ENCODE measurements at places on chromosomes 7 and 10. TPM values are rescaled to one million over a fixed set of nuclear protein-coding genes. Genes with fewer than 3 reads are reported as not detected.

The VWA2 gene
- total RNA-seq: not detected

The CTTNBP2 gene
- total RNA-seq: 0.63 TPM

The ADCY1 gene
- 0.51 TPM for total RNA-seq

The ZNF248 gene
- total RNA-seq: 4.5 TPM

The CLDN3 gene
- 0.26 TPM for total RNA-seq

The ANKRD7 gene
- 0.13 TPM for total RNA-seq

The CYP3A4 gene
- total RNA-seq: not detected

The TCAF2 gene
- total RNA-seq: 7.3 TPM

The CYP3A7 gene
- not detected for total RNA-seq

The HOXA11 gene
- 0.13 TPM for total RNA-seq

DNA sequence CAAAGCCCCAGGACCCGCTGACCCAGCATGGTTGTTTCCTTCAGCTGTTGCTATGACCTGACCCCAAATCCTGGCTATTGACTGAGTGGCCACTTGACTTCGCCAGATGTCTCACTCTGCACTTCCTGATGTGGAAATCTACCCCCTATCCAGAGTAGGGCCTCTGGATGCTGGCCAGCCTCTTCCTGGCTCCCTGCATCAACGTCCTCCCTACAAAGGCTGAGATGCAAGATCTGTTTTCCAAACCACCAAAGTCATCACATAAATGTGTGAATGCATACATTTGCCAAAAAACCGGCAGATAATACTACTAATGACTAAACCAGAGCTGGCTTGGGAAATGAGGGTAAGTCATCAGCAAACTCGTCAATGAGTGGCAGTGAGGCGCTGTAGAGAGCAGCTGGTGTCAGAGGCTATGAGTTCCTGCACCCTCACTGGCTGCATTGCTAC lies 70.4 kb downstream of the PYROXD2 start:
- peak; percentile 77 for DNase-seq

DNA sequence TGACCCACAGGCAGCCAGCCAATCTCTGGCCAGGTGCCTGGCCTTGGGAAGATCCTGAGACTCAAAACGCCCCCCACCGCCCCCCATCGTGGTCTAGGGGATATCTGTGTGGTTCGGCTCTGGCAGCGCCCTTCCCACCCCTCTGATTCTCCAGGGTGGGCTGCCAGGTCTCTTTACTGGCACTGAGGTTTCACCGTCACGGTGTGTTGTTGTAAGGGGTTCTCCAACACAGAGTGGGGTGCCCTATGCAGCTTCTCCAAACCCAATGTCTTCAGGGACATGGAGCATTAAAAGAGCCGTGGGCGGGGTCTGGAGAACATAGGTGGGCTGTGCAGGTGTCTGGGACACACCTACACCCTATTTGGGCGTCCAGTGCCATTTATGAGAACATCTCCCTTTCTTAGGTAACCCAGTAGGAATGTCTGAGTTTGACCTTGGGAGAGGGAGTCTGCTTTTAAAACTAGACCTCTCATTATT lies 1.5 kb downstream of the MAFK start:
- no peak for DNase-seq

DNA sequence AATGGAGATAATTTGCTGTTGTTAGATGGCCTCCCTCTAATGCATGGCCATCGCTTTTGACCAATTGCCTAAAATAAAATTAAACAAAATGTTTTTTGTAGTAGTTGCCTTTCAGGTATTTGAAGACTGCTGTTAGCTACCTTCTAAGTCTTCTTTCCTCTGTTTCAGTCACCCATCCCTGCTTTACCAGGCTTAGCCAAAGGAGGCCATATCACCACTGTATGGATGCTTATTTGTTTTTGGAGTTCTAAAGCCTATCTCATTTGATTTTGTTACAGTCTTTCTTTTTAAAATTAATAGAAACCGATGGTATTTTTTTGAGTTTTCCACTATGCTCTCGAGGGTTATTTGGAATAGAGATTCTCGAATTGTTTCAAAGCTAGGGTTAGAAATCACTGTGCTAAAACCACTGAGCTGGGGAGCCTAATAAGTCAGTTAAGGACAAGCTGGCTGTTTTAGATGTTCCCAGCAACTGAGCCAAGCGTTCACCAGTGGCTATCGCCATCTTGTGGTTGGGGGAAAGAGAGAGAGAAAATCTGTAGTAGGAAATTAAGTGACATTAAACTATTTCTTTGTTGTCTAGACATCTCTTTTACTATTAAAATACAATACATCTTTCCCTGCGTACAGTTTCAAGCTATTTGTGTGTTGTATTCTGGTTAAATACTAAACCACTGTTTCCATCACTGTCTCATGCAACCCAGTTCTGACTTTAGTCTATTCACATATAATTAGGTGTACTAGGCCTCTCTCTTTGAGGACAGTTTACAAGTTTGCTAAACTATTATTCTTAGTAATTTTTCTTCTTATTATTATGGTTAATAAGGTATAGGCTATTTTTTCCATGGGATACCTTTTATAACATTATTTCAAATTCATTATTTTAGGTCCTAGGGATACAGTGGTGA lies 52.2 kb downstream of the GPR158 start:
- DNase-seq: peak; percentile 23

- DNase-seq: no peak
Observed at GRCh38 chr7:139791316-139791715, 13.5 kb upstream of the HIPK2 start.

DNA sequence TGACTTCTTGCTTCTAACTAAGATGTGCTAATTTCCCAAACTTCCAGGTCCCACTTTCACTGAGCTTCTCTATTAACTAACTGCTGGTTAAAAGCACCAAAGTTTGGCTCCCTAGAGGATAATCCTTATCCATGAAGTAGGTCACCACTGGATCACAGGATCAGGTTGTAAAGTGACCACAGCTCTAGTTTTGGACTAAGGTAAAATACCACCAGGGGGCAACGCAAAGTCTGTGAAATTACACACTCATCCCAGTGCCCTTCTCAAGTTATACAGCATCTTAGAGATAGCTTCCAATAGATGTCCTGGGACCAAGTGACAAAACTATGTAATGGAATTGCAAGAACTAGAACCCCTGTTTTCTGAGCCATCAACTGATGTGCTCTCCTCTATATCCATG lies 116.4 kb upstream of the ASAH2 start:
- peak; percentile 27 for DNase-seq

GRCh38 chr7:99021941-99022560 lies 121.9 kb downstream of the SMURF1 start:
- DNase-seq: no peak

DNA sequence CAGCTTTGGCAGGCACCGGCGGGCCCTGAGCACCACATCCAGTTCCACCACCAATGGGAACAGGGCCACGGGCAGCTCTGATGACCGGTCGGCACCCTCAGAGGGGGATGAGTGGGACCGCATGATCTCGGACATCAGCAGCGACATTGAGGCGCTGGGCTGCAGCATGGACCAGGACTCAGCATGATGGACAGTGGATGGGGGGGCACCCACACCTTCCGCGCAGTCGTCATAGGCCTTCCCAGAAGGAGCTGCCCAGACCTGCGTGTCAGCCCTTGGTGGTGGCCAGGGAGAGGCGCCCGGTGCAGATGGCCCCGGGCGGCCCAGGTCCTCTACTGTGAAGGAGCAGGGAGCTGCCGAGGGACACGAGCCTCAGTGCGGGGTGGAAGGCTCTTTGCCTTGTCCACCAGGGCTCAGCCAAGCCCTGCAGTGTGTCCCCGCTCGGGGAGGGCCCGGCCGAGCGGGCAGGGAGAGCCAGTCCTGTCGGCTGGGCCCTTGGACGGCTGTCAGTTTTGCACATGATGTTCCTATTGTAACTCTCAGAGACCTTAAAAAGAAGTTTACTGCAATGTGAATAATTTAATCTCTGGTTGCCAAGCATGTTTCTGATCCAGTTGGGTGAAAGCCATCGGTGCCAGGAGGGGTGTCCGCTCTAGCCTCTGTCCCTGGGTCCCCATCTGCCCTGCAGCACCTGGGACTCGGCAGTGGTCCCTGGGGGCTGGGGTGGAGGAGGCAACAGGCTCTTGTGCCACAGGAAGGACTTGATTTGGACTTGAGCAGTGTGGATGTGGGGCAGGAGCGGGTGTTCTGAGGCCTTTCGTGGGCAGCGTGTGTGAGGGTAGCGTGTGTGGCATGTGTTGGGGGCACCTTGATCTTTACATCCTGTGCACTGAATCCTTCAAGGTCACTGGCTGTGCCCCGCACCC lies 12.6 kb downstream of the NACAD start:
- DNase-seq: no peak

DNA sequence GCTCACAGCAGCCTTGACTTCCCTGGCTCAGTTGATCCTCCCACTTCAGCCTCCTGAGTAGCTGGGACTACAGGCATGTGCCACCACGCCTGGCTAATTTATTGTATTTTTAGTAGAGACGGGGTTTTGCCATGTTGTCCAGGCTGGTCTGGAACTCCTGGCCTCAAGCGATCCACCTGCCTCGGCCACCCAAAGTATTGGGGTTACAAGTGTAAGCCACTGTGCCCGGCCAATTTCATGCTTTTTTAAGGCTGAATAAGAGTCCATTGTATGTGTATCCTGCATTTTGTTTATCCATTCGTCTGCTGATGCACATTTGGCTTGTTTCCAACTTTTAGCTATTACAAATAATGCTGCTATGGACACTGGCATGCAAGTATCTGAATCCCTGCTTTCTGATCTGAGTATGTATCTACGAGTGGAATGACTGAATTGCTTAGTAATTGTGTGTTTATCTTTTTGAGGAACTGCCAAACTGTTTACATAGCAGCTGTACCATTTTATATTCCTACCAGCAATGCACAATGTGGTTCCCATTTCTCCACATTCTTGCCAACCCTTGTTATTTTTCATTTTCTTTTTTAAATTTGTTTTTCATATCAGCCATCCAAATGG lies 37.3 kb upstream of the TPST1 start:
- peak; percentile 52 for DNase-seq

- no peak for DNase-seq
Observed at GRCh38 chr10:58618158-58618676, 105.5 kb downstream of the BICC1 start.

GRCh38 chr7:159066816-159067575 lies 77.7 kb downstream of the VIPR2 start:
- no peak for DNase-seq

DNA sequence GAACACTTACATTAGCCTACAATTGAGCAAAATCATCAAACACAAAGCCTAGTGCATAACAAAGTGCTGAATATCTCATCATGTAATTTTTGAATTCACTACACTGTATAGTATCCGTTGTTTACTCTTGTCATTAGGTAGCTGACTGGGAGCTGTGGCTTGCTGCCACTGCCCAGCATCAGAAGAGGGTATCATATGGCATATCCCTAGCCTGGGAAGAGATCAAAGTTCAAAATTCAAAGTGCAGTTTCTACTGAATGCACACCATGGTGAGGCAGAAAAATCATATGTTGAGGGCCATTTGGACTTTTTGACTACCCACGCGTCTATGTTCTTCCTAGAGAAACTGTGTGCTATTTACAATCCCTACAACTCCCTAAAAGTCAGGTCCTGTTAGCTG lies 7.5 kb upstream of the ZC3HAV1 start:
- no peak for DNase-seq

DNA sequence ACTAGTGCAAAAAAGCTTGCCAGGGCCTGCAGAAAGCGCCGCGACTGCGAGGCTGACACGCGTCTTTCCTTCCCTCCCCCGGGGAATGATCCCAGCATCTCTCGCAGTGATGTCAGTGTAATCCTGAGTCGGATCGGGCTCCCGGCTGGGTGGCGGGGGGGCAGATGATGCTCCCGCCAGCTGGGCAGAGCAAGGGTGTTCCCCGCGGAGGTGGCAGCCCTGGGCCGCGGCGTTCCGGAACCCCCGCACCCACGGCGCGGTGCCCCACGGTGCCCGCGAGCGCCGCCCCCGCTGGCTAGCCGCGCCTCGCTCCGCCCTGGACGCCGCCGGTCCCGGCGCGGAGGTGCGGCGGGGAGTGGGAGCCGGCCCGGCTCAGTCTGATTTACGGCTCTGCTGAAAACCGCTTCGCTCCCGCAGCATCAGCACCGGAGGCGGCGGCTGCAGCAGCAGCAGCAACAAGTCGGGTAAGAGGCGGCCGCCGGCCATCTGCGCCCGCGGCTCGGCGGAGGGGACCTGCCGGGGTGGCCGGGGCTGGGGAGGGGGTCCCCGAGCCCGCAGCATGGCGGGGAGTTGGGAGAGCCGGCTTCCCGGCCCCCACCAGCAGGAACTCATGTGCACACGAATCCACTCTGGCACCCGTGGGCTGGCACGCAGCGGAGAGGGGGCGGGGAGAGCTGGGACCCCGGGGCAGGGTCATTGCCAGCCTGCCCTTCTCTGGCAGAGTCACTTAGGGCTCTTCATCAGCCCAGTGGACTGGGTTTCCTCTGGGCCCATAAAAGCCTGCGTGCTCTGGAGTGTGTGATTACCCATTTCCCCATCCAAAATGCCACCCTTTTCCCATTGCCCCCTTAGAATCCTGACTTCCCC lies at the start of gene ZNF365:
Gene ZNF365, plus strand, starts transcription at position 375 of the 867 bp plus-strand sequence. CDS start 1,825 bp downstream, outside the sequence.
- peak; percentile 2 for DNase-seq

DNA sequence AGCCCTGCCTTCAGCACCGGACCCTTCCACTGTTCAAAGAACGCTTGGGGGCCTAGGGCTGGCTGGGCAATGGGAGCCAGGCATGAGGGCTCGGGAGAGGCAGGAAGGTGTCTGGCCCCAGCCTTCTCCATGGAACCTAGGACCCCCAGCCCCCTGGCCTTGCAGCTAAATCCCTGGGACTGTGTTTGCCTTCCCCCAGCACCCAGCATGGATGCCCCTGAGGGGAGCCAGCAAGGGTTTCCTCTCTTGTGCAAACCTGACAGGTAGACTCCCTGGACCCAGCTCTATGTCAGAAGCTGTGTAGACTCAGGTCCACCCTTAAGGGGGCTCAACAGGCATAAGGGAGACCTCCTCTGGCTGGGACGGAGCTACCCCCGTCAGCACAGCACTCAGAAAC lies 288.0 kb downstream of the GRID1 start:
- DNase-seq: no peak

DNA sequence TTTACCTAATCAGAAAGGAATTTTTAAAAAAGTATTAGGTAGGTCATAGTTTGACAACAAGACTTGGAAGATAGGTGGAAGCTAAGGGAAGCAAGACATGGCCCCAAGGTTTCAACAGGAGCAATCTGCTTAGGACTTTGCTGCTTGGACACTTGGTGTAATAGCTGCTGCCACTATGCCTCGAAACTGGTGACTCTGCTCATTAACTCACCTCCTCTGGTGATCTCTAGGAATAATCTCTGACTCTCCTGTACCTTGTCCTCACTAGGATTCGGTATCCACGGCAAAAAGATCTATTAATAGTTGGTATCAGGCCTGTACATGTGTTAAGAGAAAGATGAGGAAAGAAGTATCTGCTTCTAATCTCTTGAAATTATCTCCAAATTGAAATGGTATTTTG lies 53.1 kb downstream of the PTEN start:
- no peak for DNase-seq

GRCh38 chr7:68969571-68969970 lies 628.7 kb upstream of the AUTS2 start:
- DNase-seq: no peak

Data from dermis microvascular lymphatic vessel endothelial cell (primary cell).